NCI-H2029 treated with DMSO at 0.1 percent for 48 hours (cell line): ENCODE measurements at places on chromosomes 4 and X.
A peak's percentile ranks its signal among the peaks of the same experiment; 100 is the strongest.

- DNase-seq, result no peak
These were observed 143.7 kb upstream of the PABPC4L start for GRCh38 chr4:134345244-134345643.

GRCh38 chr4:144740316-144740715 lies 94.4 kb downstream of the HHIP start:
- DNase-seq, result no peak

DNA sequence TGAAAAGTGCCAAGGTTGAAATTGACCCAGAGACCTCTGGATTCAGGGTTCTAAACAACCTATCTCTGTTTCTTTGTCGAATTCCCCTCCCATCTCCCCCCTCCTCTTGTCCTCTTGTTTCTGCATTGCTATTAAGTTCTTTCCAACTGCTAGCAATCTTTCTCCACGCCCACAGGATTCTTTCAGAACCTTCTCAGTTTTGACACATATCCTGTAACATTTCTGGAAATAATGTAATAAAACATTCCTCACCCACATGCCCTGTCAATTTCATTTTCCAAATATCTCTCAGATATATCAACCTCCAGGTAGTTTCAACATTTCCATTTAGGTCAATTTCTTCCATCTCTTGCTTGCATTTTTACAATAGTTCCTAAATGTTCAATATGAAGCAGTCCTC lies 1105.9 kb downstream of the ARAP2 start:
- no peak for DNase-seq

DNA sequence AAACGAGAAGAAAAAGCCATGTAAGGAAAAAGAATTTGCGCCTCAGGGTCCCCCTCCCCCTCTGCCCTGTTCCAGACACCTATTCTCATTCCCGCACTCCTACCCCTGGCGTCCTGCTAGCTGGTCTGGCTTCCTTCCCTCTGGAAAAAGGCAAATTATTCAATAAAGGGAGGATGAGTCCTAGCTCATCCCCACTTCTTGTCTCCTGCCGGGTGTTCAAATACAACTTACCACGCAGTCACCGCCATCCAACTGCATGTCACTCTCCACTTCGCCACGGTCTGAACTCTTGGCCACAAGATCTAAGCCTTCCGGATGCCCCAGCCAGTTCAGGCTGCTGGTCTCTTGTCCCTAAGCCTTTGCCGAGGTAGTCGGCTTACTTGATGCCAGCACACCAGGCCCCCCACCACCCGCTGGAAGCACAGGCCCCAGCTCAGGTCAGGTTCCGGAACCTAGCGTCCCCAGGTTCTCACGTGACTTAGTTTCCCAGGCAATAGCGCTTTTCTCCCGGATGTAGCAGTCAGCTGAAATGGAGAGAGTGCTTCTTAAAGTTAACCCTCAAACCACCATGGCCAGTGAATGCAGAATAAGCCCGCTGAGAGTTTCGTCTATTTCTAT lies 209.6 kb upstream of the SPIN4 start:
- DNase-seq, result peak; percentile 55

- DNase-seq, result peak; percentile 82
These were observed 53.6 kb downstream of the DDX60 start for GRCh38 chr4:168264903-168265302.

DNA sequence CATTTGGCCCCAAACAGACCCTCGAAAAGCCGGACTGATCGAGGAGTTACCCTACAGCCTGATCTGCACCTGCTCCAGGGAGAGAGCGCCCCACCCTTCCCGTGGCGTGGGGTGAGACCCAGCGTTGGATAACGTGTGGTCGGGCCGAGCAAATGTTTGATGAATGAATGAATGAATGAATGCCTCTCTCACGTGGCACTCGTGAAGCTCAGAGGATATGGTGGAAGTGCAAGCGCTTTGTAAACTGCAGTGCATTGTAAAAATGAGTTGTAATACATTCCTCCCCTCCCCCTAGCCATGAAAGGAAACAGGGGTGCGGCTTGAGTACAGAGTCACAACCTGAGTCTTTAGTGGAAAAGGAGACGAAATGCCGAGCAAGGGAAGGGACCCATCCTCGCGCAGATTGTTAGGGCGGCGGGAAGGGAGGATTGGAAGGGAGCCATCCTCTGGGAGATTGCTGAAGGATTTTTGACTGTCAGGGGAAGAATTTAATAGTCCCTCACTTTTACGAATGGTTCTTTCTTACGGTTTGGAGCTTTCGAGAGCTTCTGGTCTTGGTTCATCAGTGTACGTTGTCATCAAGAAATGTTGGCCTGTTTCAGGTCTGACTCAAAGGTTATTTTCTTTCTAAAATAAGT lies 772 bp upstream of the FBXW7 start:
- no peak for DNase-seq

GRCh38 chrX:68758671-68759070 lies 70.2 kb upstream of the EFNB1 start:
- DNase-seq, result no peak

DNA sequence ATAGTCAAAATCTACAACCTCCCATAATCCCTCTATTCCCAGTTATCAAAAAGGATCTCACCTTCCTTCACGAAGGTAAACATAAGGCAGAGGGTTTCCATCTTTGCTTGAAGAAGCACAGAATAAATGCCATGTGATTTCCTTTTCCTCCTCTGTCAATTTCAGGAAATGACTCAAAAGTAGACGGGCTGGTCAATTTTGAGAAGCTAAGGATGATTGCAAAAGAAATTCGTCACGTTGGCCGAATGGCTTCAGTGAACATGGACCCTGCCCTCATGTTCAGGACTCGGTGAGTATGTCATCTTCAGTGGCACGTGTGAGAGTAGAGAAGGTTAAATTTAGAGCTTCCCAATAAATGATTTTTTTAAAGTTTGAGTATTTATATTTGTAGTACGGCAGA lies 240.2 kb downstream of the RAPGEF2 start:
- DNase-seq, result no peak

DNA sequence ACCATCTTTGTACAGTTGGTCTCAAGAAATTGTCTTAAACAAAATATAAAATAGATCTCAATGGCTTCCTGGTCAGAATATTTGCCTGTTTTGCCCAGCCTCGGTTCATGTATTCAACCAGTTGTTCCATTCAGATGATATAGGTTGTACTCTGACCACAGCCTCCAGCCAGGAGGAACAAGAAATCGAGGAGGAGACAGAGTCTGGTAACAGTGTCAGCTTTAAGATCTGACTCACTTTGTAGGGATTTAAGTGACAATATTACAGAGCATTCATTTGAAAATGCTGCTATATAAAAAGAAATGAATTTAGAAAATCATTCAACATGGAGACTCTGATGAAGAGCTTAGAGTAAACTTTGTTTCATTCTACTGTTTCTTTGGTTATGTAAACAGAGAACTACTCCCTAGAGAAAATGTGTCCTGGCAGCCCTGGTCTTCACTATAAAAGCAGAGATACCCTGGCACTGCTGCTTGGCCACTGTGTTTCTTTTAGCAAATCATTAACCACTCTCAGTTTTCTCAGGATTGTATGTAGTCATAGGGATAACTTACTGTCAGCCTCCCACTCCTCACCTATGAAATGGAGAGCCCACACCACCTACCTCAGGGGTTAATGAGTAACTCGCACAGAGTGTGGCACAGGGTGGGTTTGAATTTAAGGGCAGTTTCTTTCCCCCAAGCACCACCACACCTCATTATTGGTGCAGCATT lies 53.5 kb downstream of the PAGE2 start:
- no peak for DNase-seq

DNA sequence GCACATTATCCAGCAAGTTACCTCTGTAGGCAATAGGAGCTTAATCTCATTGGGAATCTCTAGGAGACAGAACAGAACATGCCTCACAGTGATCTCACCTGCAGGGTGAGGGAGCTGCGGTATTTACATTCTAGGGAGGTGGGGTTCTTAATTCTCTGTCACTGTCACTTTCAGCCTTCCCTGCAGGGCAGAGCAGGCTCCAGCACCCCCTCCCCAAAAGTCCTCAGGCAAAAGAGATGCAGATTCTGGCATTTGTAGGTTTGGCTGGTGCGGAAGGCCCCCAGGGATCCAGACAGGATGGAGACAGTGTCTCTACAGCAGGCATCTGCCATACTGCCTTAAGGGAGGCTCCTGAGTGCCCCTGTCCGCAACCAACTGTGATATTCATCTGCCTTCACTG lies 166.4 kb upstream of the ATP6AP2 start:
- DNase-seq, result no peak

GRCh38 chrX:149987613-149988012 lies 49.3 kb upstream of the EOLA2 start:
- no peak for DNase-seq

GRCh38 chr4:162912482-162912881 lies 254.2 kb downstream of the NAF1 start:
- DNase-seq, result no peak

GRCh38 chrX:109635146-109635545 lies 10.2 kb upstream of the KCNE5 start:
- DNase-seq, result no peak

DNA sequence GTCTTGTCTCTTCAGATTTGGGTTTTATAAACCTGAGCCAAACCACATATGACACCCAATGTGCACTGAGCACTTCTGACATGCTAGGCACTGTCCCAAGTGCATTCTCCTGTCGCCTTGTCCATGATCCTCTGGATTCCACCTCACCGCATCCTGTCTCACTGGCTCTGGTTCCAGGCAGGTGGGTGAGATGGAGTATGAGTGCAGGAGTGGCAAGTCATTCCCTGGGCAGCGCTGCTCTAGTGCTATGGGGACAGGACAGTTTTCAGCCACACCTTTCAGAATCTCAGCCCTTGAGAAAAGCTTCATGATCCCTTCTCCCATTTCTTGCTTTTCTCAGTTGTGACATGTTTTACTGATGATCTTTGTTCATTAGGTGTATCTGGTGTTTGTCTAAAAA lies 66.4 kb downstream of the NSD2 start:
- no peak for DNase-seq

GRCh38 chr4:1856943-1857699 lies 1.2 kb upstream of the LETM1 start:
- no peak for DNase-seq

GRCh38 chrX:151753313-151754046 lies 18.9 kb downstream of the CNGA2 start:
- DNase-seq, result peak; percentile 2

- DNase-seq, result no peak
These were observed 19.7 kb downstream of the TLR7 start for GRCh38 chrX:12886545-12886944.

DNA sequence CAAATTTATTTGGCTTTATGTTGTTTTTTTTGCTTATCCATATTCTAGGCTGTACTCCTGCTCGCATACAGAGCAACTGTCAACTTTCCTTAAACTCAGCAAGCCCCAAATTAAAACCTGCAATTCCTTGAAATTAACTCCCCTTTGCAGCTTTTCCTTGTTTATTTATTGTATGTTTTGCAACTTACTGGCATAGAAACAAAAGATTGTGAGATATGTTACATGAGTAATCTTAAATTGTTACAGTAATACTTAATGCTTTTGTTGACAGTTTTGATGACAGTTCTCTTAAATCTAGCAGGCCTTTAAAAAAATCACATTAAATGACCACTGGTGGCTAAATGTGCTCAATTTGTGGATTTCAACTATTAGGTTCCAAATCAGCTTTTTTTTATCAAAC lies 4.5 kb downstream of the DDX3X start:
- DNase-seq, result no peak

DNA sequence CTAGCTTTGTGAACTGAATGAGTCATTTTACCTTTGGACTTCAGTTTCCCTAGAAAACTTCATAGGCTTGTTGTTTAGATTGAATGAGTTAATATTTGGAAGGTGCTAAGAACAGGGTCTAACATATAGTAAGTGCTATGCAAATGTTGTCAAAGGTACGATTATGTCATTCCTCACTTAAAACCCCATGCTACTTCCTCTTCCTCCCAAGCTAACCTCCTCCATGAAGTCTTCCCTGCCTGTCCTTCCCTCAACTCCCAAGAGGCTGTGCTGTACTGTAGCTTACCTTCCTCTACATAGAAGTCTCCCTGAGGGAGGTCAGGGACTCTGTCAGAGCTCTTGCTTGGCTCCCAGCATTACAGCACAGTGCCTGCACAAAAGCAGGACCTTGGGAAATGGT lies 103.4 kb upstream of the PJA1 start:
- no peak for DNase-seq

DNA sequence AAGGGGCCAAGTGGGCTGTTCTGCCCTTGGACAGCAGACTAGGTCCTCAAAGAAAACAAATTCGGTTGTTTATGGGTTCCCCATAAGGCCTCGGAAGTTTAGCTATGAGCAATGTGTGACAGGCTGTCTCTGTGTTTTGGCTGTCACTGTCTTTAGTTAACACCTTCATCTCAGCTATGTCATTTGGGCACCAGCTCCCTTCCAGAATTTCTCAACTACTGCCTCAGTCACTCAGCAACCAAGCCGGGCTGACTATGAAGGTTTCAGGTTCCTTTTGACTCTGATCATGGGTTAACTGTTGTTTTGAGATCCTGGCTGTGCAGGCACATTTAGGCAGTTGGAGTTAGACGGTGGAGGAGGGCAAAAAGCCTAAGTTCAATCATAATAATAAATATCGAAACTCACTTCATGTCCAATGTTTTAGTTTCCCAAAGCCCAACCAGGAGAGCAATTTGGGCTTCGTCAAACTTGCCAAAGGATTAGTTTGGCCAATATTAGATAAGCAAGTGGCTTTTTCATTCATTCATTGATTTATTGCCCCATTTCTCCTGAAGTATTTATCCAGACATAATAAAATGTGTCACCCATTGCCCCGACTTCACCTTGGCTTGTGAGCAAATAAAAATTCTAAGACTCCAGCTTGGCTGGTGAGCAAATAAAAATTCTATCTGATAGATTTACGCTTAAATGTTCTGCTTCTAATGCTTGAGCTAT lies 9.1 kb upstream of the PAGE1 start:
- DNase-seq, result no peak

- no peak for DNase-seq
These were observed 192.1 kb downstream of the ADAMTS3 start for GRCh38 chr4:72376901-72377300.

DNA sequence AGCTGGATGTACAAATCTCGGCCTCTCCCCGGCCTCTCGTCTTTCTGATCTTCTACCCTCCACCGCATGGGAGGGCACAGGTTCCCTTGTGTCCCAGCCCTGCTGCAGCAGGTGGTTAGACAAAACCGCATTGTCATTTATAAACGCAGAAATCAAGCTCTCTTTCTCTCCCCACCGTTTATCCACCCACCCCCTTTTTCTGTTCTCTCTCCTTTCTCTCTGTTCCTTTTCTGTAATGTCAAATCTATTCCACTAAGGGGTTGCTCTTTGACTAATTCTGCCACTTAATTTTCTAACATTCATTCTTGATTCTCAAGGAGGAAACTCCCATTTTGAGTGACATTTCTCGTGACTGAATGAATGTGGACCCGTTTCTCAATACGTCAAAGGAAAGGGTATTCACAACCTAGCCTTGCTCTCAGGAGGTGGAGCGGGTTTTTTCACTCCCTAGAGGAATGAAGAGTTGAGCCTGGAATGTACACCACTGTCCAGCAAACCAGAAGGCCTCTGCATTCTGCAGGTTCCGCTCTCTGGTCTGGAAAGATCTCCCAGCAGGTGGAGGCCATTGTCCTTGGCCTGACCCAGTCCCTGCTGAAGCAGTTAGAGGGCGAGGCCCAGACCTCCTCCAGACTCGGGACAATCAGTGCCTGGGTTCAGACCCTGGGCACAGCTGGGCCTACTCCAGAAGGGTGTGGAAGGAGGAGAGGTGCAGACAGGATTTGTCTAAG lies 70.9 kb upstream of the ENPP6 start:
- DNase-seq, result no peak

GRCh38 chr4:186587416-186588018 lies 32.1 kb upstream of the MTNR1A start:
- DNase-seq, result no peak

GRCh38 chr4:78562687-78563086 lies 11.1 kb downstream of the ANXA3 start:
- DNase-seq, result no peak
